ENCODE measurements at places on chromosomes 13 and 19.
A peak's percentile ranks its signal among the peaks of the same experiment; 100 is the strongest.

DNA sequence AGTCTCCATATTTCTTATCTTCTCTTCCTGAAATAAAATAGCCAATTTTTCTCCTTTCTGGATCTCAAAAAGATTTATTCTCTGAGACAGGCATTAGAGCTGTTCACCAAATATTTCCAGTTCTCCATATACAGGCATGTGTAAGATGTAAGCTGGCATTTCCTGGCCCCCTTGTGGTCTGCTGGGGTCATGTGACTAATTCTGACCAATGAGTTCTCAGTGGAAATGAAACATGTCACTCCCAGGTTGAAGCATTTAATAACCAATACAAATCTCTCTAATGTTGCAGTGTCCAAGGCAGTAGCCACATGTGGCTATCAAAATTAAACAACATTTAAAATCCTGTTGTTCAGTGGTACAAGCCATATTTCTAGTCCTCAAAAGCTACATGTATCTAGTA is 14.8 kb upstream of the CACNA1A start:
- no peak for DNase-seq

GRCh38 chr19:38597075-38597474 is 20.7 kb downstream of the MAP4K1 start:
- DNase-seq = no peak

DNA sequence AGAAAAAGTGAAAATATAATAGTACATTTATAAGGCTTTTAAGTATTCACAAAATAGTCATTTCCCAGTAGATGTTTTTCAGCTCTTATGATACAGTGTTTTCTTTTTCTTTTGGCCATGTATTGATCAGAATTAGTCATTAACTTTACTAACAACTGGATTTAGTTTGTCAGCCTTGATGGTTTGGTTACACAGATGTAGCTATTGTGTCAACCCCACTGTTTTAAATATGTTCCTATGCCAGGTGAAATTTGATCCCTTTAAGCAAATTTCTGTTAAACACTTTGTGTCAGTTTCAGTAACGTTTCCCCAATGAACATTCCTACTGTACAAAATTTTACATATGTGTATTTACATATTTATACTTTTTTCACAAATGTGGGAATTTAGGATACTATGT is 261.5 kb upstream of the STARD13 start:
- DNase-seq = no peak

DNA sequence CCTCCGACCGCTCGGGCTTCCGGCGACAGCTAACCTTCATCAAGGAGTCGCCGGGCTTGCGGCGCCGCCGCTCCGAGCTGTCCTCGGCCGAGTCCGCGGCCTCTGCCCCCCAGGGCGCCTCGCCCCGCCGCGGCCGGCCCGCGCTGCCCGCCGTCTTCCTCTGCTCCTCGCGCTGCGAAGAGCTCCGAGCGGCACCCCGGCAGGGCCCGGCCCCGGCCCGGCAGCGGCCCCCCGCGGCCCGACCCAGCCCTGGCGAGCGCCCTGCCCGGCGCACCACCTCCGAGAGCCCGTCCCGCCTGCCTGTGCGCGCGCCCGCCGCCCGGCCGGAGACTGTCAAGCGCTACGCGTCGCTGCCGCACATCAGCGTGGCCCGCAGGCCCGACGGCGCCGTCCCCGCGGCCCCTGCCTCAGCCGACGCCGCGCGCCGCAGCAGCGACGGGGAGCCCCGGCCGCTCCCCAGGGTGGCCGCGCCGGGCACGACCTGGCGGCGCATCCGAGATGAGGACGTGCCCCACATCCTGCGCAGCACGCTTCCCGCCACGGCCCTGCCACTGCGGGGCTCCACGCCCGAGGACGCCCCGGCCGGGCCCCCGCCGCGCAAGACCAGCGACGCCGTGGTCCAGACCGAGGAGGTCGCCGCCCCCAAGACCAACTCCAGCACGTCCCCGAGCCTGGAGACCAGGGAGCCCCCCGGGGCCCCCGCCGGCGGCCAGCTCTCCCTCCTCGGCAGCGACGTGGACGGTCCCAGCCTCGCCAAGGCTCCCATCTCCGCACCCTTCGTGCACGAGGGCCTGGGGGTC is 9.6 kb downstream of the C19orf25 start:
- DNase-seq = no peak

DNA sequence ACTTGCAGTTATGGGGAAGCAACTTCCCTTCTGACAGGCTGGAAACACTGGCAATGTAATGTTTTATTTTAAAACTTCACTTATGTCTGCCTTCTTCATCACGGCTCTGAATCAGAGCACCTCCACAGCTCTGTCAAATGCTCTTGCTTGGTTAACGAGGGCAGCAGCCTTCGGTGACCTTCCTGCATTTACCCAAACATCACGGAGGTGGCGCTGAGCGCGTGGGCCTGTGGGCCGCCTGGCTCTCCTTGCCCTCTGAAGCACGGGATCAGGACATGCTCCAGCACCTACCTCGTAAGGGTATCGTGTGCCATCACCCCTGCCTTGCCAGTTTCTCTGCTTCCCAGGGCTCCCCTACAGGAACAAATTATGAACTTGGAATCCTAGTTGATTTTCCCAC is 310.0 kb downstream of the TEX29 start:
- no peak for DNase-seq

- DNase-seq = no peak
Observed at GRCh38 chr13:113305208-113305607, 8.2 kb downstream of the LAMP1 start.

- DNase-seq = no peak
Observed at GRCh38 chr13:98539666-98540065, 37.2 kb downstream of the STK24 start.

GRCh38 chr19:34173193-34173956 is 1.1 kb downstream of the LSM14A start:
- peak; percentile 39 for DNase-seq

- no peak for DNase-seq
Observed at GRCh38 chr13:29761815-29762214, 88.6 kb downstream of the UBL3 start.

GRCh38 chr19:11843722-11844121 is 4.8 kb upstream of the ZNF439 start:
- no peak for DNase-seq

DNA sequence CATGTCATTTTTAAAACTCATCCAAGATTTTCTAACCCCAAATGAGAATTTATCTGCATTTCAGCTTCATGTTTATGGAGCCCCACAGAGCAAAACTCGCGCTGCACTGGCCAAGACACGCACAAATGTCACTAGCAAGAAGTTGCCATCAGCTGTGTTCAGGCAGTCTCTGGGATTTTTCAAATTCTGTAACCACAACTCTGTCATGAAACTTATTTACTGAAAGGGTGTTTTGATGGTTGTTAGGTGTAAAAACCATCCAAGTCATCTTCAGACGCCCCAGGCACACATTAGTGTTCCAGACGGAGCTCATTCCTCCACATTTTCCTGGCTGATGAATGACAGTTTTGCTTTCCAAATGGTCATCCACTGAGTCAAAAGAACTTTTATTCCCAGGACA is 63.4 kb downstream of the SLC7A1 start:
- DNase-seq = no peak

GRCh38 chr19:46080561-46080960 is 39.8 kb upstream of the IGFL4 start:
- DNase-seq = no peak

All from activated CD4-positive, alpha-beta T cell treated with anti-CD3 and anti-CD28 coated beads, Interleukin-2, amount 50 U/mL, for 48 hours (primary cell).